Smooth muscle cell of the pulmonary artery (primary cell): ENCODE measurements at places on chromosomes 3 and 15. TPM values are rescaled to one million over a fixed set of nuclear protein-coding genes. Genes with fewer than 3 reads are reported as not detected.

CORO2B gene
- total RNA-seq = 24.6 and 32.9 TPM in 2 replicates

PSTPIP1 gene
- 0.98 and 4.4 TPM in 2 replicates for total RNA-seq

LAMB2 gene
- 2,135 and 2,279 TPM in 2 replicates for total RNA-seq

RTP1 gene
- total RNA-seq = not detected in 2 replicates

SI gene
- total RNA-seq = not detected in 2 replicates

FBXO22 gene
- total RNA-seq = 53.9 and 76.3 TPM in 2 replicates

PTPN9 gene
- total RNA-seq = 27.6 and 34.4 TPM in 2 replicates

PCCB gene
- total RNA-seq = 48.0 and 48.9 TPM in 2 replicates
